ENCODE measurements at places on chromosomes 1 and 21.

- DNase-seq: no peak
Measured at GRCh38 chr1:32151319-32151787, 28.1 kb upstream of the TXLNA start.

DNA sequence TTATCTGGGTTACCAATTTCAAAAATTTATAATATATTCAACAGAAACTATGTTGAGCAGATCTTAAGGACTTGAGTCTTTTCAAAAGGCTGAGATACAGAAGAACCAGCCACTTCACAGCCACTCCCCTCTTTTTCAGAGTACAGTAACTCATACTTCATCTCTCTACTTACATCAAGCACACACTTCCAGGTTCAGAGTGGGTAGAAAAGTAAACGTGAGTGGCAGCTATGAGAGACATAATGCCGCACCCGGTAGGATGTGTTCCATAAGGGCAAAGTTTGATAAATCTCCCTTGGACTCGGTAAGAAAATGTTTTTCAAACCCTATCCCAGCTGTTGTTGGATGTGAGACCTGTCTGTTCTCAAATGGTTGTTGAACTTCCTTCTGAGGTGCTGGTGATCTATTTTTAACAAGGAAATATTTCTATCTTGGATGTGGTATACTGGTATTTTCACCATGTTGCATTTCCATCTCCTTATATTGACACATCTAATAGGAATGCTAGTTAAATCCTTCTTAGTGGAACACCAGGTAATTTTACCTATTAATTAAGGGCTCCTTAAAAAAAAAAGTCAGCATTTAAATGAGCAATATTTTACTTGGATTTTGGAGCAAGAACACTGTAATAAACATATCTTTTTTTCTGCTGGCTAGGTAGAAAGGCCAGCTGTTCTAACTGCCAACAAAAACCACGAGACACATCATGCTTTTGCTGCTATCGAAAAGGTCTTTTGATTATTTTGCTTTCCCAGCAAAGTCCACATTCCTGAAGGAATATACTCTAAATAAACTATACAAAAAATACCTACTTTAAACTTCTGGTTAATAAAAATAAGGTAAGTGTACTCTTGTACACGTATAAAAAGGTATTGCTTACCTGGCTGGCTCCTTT, 28.2 kb downstream of the CNN3 start:
- no peak for DNase-seq

DNA sequence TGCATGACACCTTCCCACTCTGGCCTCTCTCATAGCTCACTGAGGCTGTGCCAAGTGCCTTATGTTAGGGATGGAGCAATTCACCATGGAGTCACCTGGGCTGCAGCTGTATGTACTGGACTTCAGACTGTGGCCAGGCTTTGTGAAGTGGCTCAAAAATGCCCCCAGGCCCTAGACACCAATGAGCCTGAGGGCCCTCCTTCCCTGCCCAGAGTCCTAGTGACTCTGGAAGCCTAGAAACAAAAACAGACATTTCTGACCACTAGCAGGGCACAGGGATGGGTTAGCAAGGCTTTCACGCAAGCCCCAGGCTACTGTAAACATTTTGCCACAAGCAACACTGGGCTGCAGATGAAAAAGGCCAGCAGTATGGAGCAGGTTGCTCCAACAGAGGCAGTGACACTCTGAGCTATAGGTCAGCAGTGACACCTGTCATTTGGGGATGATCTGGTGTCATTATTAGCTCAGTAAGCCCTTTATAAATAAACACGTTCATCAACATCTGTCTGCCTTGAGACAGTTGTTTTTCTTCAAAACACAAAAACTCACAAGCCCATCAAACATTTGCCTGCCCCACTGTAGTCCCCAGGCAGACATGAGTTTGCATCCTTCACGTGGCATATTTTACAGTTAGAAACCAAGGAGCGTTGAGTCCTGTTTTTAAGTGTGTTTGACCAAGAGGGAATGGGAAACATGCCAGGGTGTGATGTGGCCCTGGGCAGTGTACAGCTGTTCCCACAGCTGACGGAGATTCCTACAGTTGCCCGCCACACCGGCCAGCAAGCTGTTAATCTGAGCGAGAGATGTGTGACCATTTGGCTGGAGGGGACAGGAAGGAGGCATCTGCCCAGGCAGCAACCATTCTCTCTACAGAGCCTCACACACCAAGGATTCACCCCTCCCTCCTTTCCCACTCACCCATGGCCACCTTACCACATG, 66.8 kb downstream of the KCNN3 start:
- no peak for DNase-seq

GRCh38 chr1:165451691-165452090, 6.8 kb upstream of the RXRG start:
- no peak for DNase-seq

DNA sequence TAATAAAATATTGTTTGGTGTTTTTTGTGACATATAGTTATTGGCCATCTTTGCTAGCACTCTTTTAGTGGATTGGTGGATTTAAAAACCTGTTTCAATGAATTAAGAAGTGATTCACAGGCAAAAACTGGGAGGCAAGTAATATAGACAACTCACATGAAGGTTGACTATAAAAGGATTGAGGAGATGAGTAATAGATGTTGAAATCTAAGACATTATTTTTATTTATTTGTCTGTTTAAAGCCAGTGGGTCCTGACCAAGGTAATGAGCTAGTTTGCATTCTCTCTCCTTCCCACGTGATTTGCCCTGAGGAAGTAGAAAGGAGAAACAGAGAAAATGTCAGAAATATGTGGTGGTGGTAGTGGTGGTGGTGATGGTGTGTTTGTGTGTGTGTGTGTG, 351.5 kb upstream of the ZP4 start:
- DNase-seq: no peak

GRCh38 chr1:172344444-172344843, 76.0 kb upstream of the C1orf105 start:
- no peak for DNase-seq

- DNase-seq: no peak
Measured at GRCh38 chr1:178650934-178651511, 74.0 kb upstream of the RALGPS2 start.

GRCh38 chr1:205554026-205554811, 49.8 kb downstream of the CDK18 start:
- DNase-seq: peak; percentile 4

DNA sequence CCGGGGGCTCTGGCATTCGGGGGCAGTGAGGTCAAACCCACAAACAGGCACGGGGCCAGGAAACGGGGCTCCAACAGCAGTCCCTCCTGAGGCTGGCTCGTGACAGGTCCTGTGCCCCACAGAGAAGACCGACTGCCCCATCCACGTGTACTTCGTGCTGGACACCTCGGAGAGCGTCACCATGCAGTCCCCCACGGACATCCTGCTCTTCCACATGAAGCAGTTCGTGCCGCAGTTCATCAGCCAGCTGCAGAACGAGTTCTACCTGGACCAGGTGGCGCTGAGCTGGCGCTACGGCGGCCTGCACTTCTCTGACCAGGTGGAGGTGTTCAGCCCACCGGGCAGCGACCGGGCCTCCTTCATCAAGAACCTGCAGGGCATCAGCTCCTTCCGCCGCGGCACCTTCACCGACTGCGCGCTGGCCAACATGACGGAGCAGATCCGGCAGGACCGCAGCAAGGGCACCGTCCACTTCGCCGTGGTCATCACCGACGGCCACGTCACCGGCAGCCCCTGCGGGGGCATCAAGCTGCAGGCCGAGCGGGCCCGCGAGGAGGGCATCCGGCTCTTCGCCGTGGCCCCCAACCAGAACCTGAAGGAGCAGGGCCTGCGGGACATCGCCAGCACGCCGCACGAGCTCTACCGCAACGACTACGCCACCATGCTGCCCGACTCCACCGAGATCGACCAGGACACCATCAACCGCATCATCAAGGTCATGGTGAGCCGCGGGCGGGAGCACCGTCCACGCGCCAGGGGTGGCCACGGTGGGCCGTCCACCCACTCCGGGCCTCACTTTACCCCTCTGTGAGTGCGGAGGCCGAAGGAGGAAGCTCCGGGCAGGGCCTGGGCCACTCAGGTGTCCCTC, 14.2 kb downstream of the COL6A2 start:
- no peak for DNase-seq

DNA sequence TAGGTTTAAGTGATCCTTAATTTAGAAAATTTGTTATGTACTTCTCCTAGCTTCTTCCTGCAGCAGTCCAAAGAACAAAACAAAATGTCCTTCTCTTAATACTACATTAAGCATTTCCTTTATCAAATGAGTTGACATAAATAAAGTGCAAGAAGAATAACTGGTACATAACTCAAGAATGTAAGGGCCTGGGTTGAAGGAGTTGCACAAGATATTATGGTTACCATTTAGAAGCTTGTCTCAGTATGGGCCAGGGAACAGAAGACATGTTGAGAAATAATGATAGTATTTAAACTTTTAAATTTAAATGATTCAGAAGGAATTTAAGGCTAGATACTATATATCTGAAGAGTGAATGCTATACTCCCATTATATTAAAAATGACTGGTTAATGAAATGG, 23.5 kb downstream of the SUCO start:
- DNase-seq: no peak

DNA sequence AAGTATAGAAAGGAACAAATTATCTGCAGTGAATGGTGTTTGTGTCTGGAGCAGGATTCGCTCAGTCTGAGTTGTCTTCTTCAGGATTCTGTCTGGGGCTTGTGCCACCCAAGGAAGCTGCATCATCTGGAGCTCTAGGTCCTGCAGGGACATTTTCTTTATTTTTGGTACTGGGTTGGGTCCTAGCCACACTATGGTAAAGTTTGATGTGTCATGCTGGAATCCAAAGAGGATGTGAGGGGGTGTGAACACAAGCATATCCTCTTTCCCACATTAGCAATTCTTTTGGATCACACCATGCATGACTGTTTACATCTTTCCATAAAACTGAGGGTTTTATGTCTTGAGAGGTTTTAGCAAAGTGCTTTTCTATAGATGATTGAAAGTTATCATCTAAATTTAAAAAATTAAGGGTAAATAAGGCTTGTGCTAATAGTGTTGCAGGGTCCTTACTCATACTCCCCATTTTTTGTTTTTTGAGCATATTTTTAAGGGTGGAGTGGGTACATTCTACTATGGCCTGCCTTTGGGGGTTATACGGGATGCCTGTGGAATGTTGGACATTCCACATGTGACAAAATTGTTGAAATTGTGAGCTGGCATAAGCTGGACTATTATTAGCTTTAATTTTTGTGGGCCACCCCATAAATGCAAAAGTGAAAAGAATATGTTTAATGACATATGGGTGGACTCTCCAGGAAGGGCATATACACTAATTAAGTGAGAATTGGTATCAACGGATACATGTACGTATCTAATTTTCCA, 152.0 kb upstream of the HMCN1 start:
- no peak for DNase-seq

- no peak for DNase-seq
Measured at GRCh38 chr1:109863667-109864046, 47.0 kb upstream of the CSF1 start.

GRCh38 chr1:216183454-216183853, 239.8 kb downstream of the USH2A start:
- no peak for DNase-seq

DNA sequence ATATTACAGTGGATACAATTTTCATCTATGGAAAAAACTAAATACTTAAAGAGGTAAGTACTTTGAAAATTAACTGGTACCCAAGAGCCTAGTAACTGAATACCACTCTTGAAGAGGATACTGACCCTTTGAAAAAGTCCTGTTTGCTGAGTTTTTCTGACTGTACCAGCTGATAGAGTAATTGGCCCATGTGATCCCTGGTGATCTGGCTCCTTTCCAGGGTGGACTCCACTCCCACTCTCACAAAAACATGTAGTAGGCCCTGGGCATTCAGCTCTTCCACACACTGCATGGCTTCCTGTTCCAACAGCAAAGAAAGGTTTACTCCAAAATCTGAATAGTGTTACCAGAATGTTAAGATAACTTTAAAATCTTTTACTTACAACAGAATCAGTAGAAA, 53.6 kb upstream of the HP1BP3 start:
- no peak for DNase-seq

DNA sequence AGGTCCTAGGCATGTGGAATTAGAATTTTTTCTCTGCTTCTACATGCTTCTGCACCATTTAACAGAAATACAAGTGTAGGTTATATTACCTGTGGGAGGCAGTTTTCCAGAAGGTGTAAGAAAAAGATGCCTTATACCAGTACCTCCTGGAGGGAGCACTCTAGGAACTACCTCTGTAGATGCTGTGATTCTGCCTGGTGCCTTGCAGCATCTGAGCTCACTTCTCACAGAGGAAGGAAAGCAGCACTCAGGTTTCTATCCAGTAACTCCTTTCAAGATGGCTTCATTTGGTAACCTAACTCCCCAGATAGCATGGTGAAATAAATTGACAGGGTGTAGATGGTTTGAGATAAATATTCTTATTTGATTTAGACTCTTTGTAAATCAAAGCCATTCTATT, 50.3 kb downstream of the GIPC2 start:
- no peak for DNase-seq

GRCh38 chr1:117271959-117272358, 61.2 kb upstream of the VTCN1 start:
- DNase-seq: no peak

DNA sequence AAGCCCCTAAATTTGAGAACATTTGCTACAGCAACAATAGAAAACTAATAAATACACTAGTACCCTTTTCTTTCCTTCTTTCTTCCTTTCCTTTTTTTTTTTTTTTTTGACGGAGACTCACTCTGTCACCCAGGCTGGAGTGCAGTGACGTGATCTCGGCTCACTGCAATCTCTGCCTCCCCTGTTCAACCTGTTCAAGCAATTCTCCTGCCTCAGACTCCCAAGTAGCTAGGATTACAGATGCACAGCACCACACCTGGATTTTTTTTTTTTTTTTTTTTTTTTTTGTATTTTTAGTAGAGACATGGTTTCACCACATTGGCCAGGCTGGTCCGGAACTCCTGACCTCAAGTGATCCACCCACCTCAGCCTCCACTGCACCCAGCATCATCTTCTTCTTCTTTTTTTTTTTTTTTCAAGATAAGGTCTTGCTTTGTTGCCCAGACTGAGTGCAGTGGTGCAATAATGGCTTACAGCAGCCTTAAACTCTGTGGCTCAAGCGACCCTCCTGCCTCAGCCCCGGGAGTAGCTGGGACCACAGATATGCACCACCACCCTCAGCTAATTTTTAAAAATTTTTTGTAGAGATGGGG, 19.6 kb upstream of the CBR3 start:
- no peak for DNase-seq

DNA sequence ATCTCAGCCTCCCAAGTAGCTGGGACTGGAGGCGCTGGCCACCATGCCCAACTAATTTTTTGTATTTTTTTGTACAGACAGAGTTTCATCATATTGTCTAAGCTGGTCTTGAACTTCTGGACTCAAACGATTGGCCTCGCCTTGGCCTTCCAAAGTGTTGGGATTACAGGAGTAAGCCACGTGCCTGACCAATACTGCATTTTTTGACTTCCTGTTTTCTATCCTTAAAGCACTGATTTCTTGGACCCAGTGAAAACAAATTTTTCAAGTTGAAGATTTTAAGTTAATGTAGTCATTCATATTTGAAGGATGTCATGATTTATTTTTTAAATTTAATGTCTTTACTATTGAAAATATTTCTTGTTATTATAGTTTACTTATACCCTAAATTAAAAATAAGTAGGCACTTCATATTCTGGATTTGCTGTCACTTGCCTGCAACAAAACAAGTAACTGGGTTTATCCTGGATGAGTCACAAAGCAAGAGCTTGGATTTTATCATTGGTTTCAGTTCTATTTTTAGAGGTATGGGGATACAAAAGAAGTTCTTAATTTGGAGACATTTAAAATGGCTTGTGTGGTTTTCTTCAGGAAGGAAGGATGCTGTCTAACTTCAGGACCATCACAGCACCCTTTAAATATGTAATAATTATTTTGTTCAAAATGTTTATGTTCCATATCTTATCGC, 2.2 kb upstream of the VPS45 start:
- DNase-seq: no peak

- DNase-seq: no peak
Measured at GRCh38 chr1:226692051-226692792, 46.9 kb downstream of the ITPKB start.
